Cortex of kidney (tissue), 1 donor: ENCODE measurements at places on chromosomes 5 and 9.

- DNase-seq: no peak
These were observed 345.7 kb downstream of the TLE4 start for GRCh38 chr9:79917421-79917820.

DNA sequence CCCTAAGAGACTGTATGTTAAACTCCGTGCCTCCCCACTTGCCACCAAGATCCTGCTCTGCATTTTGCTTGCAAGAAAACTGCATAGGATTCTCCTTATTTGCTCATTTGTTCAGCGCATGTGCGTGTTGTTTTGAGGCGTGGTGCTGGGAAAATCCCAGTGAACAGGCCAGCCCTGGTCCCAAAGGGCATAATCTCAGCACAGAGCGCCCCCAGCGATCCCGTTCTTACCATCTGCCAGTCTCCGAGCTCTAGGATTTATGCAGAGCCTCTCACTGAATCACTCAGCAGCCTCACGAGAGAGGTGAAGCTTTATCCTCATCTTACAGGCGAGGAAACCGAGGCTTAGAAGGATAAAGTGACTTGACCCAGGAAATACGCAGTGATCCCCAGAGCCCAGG lies 11.5 kb downstream of the PRRX2 start:
- DNase-seq: no peak

GRCh38 chr5:18487928-18488480 lies 853.7 kb downstream of the TAF11L14 start:
- DNase-seq: no peak

GRCh38 chr5:93018461-93018860 lies 562.6 kb downstream of the NR2F1-AS1 start:
- DNase-seq: no peak

DNA sequence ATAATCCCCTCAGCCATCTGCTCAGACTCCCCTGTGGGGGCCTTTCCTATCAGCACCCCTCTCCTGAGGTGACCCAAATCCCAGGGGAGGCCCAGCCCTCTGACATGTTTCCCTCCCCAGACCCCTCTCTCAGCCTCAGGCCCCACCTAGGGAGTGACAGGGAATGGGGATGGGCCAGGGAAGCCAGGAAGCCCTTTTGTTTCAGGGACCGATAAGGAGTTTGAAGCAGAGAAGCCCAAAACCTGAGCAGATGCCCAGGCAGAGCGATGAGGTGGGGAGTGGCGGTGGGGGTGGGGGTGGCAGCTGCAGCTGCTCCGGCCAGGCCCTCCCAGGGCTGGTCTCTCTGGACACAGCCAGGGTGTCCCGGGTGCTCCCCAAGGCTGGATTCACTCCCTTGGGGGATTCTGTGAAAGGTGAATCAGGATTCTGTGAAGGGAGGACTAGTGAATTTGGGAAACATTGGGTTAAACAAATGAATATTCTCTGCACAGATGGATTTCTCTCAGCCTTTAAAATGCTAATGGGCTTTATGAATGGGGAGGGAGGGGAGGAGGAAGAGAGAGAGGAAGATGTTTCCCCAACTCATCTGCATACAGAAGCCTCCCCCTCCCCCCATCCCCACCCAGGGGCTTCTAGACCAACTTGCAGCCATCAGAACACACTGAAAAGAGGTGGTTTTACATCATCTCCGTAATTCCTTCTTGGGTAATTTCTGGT lies 17.4 kb downstream of the AKNA start:
- DNase-seq: no peak
